ENCODE measurements at places on chromosomes 6 and 20.

- no peak for DNase-seq
These were observed 77.1 kb downstream of the CDYL start for GRCh38 chr6:4853349-4853748.

GRCh38 chr6:129766959-129767728 lies 57.2 kb upstream of the ARHGAP18 start:
- no peak for DNase-seq

- no peak for DNase-seq
These were observed 17.4 kb downstream of the CST7 start for GRCh38 chr20:24966317-24967012.

- DNase-seq = no peak
These were observed 56.8 kb downstream of the SNX9 start for GRCh38 chr6:157879873-157880254.

GRCh38 chr6:91523511-91523910 lies 936.6 kb upstream of the MAP3K7 start:
- DNase-seq = no peak

DNA sequence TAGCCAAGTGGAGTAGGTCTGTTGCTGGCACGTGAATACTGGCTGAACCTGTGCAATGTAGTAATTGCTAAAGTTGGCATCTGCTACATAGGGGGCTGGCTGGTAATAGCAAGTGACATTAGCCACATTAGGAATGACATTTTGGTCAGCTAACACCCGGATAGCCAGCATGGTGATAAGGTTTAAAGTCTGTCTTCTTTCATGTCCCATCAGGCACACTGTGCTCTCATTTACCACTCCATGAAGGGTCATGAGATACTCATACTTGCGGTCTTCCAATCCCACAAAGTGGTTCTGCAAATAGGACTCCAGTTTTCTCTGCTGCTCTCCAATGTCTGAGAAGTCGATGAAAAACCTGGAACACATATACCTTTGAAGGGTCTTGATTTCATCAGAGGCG lies 2.8 kb downstream of the TENT5A start:
- DNase-seq = no peak

GRCh38 chr6:24229696-24230405 lies 103.8 kb downstream of the NRSN1 start:
- no peak for DNase-seq

- no peak for DNase-seq
These were observed 32.3 kb upstream of the LAMA4 start for GRCh38 chr6:112286500-112287144.
